ENCODE measurements at places on chromosomes 13 and 19. TPM values are rescaled to one million over a fixed set of nuclear protein-coding genes. Genes with fewer than 3 reads are reported as not detected.

DNA sequence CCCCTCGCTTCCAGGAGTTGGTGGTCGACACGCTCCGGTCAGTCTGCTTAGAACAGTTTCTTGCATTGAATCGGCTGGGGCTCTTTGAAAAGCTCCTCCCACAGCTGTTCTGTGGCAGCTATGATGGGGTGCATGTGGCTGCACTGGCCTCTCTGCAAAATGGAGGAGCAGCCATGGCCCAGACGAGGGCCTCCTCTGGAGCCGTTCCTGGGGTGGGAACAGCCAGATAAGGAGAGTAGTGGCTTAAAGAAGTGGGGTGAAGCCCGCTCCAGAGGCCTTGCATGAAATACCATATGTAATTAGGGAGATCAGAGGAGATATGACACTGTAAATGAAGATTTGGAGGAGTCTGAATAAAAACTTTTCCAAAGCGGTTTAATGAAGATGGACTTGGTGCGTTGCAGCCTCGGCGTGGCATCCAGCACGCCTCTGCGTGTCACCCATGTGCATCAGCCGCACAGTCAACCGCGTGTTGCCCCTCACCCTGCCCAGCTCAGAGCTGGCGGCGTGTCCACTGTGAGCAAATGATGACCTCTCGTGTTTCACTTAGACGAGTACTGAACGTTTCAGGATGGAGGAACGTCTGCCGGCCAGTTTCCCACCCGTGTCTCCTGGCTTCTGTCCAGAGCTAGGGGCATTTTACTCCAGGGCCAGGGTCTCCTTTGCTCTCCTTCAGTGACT is 199.2 kb downstream of the TEX29 start:
- no peaks in the 10 kb centered on the region for H3K27me3 ChIP-seq
- no peak overlapping the region for H3K27ac ChIP-seq
- H3K4me1 ChIP-seq = no peaks in the 10 kb centered on the region
- H3K4me3 ChIP-seq = no peak overlapping the region
- DNase-seq = no peak

- DNase-seq = no peak
- no peaks in the 10 kb centered on the region for H3K27me3 ChIP-seq
- no peaks in the 10 kb centered on the region for H3K36me3 ChIP-seq
- no peak overlapping the region for H3K4me3 ChIP-seq
Observed at GRCh38 chr13:32468502-32469142, 40.7 kb upstream of the N4BP2L1 start.

DNA sequence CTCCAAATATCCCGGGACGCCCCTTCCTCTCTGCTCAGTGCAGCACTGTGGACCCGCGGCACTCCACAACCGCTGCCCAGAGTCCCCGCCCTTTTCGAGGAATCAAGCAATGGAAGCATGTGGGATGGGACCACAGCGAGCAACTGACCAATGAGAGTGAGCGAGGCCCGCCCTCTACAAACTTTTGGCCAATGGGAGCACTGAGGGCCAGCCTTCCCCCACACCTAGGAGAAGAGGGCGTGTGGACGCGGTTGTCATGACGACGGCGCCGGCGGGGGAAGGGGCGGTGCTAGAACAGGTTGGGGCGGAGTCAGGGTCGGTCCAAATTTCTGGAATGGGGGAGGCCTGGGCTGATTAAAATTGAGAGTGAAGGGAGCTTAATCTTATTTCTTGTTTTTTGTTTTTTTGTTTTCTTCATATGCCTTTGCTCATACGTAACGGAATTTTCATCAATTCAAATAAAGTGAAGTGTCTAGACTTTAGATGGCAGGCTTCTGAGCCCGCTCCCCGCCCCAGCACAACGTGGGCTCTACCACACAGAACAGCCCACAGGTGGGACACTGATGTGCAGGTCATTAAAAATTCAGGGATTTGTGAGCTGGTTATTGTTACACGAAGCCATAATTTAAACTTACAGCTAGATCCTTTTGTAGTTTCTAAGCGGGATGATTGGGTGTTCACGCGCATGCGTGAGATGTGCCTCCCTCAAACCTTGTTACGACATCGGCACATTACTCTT is at the start of gene DNAAF3:
Gene DNAAF3 (minus strand): TSS at position 84 of the 739 bp plus-strand sequence. CDS start 200 bp downstream, outside the sequence.
- H3K4me1 ChIP-seq = no peaks in the 10 kb centered on the region
- peaks cover 43% of the 10 kb centered on the region for H3K27me3 ChIP-seq
- peak; percentile 97 for DNase-seq
- no peak within 1 kb of the TSS for H3K4me3 ChIP-seq
- H3K27ac ChIP-seq = no peak within 1 kb of the TSS

GRCh38 chr13:87129602-87130300 is 541.4 kb upstream of the SLITRK5 start:
- no peak overlapping the region for H3K4me3 ChIP-seq
- H3K36me3 ChIP-seq = no peaks in the 10 kb centered on the region
- H3K27ac ChIP-seq = no peak overlapping the region
- no peak for DNase-seq
- H3K4me1 ChIP-seq = no peaks in the 10 kb centered on the region

DNA sequence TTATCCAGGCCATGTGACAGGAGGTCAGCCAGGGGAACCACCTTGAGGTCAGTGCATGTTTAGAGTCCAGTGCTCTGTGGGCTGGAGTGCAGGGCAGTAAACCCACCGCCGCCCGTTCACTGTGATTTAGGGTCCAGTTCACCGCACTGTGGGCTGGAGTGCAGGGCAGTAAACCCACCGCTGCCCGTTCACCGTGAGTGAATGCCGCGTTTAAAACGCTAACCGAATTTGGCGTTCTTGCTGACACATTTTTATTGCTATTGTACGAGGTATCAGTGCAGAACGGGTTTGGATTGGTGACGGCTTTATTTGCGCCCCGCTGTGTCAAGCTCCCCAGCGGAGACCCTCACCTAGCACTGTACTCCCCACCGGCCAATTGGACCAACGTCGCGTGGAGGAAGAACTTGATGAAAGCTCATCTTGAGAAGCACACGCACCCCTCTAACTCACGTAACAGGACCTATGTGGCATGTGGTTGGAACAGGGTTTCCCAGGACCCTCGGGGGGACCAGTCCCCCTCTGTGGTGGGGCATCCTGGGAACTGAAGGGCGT is 27.9 kb downstream of the C13orf46 start:
- no peaks in the 10 kb centered on the region for H3K27me3 ChIP-seq
- H3K4me3 ChIP-seq = no peak overlapping the region
- DNase-seq = no peak
- H3K27ac ChIP-seq = no peak overlapping the region

DNA sequence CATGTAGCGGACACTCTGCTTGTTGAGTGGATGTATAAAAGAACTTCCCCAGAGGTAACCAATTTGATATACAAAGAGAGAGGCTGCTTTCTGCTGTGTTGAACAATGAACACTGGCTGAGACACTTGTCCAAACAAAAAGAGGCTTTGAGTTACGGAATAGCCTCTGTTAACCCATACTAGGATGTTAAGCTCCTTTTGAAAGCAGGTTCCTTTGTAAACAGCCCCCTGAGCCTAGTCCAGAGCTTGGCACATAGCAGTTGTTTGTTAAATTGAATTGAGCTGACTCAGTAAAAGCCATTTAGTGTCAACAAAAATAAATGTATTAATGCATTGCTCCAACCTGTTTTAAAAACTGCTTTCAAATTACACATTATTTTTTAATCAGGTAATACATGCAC is 200.1 kb downstream of the MZT1 start:
- H3K4me3 ChIP-seq = no peak overlapping the region
- H3K27me3 ChIP-seq = peaks cover 4% of the 10 kb centered on the region
- no peak overlapping the region for H3K27ac ChIP-seq
- no peak for DNase-seq

GRCh38 chr19:6070720-6071485 is 39.4 kb downstream of the RFX2 start:
- no peaks in the 10 kb centered on the region for H3K27me3 ChIP-seq
- H3K4me3 ChIP-seq = no peak overlapping the region
- DNase-seq = no peak
- H3K27ac ChIP-seq = peak overlapping the region; percentile 52
- peaks cover 14% of the 10 kb centered on the region for H3K36me3 ChIP-seq

DNA sequence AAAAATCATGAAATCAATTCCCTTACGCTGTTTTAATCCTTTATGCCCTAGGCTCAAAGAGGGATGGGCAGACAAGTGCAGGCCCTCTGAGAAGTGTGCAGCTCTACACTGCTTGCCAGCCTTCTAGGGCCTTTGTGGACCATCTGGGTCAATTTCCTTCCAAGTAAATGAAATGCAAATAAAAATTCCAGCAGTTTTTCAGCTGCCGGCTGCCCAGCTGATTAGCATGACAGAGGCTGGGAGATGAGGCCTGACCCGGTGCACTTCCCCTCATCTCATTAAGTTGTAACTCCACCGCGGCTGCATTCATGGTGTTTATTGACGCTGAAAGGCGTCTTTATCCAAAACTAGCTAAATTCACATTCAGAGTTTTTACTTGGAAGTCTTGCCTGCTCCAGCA is 47.5 kb upstream of the GSX1 start:
- H3K4me3 ChIP-seq = no peak overlapping the region
- no peak overlapping the region for H3K27ac ChIP-seq
- no peaks in the 10 kb centered on the region for H3K4me1 ChIP-seq
- H3K27me3 ChIP-seq = no peaks in the 10 kb centered on the region
- no peak for DNase-seq

DNA sequence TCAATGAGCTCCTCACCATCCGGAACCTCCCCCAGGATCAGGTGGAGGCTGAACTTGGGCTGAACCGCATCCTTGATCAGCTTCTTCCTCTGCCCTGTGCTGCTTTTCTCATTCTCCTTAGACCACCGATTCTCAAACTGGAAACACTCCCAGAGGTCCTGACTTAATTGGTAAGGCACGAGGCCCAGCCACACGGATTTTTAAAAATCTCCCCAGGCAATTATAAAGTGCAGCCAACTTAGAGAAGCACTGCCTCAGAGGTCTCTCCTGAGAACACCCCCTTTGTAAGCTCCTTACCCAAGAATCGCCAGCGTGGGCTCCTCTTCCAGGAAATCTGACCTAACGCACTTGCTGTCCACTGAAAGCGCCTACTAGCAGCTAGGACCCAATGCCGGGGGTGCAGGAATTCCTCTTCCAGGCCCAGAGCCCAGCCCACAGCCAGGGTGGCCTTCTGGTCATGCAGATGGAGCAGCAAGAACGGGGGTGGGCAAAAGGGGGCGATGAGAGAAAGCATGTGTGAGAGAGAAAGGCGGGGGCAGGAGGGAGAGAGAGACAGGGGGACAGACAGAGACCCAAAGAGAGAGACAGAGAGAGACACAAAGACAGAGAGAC is 66.9 kb upstream of the CACNA1A start:
- no peaks in the 10 kb centered on the region for H3K36me3 ChIP-seq
- DNase-seq = no peak
- H3K27ac ChIP-seq = no peak overlapping the region
- H3K4me1 ChIP-seq = no peaks in the 10 kb centered on the region
- H3K27me3 ChIP-seq = no peaks in the 10 kb centered on the region
- H3K4me3 ChIP-seq = no peak overlapping the region

DNA sequence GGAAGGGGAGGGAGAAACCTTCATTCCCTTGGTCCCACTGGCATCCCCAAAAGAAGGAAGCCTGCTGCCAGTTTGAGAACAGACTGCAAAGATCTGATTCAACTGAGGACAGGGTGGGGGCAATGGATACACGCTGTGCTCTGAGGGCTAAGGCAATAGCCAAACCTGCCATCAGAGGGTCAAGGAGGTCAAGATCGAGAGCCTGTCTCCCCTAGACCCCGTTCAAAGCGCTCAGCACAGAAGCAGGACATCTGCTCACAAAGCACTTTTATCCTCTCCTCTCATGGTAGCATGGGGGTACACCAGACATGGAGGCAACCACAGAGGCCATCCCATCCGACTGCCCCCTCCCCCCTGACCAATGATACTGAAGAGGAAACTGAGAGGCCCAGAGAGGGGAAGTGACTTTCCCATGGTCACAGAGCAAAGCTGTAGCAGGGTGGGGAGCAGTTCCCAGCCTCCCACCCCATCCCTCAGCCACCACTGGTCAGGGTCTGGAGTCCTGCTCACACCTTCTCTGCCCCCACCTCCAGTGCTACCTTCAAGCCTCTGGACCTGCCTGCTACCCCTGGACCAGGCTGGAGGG is 11.1 kb downstream of the POU2F2 start:
- DNase-seq = no peak
- no peaks in the 10 kb centered on the region for H3K36me3 ChIP-seq
- H3K4me1 ChIP-seq = peaks cover 4% of the 10 kb centered on the region
- no peak overlapping the region for H3K4me3 ChIP-seq
- H3K27ac ChIP-seq = peak overlapping the region; percentile 4

GRCh38 chr19:40245506-40246128 is 19.1 kb upstream of the CCNP start:
- no peaks in the 10 kb centered on the region for H3K27me3 ChIP-seq
- H3K4me3 ChIP-seq = no peak overlapping the region
- no peak for DNase-seq
- no peak overlapping the region for H3K27ac ChIP-seq

GRCh38 chr13:51524829-51525566 is 59.3 kb upstream of the WDFY2 start:
- H3K27me3 ChIP-seq = no peaks in the 10 kb centered on the region
- no peak overlapping the region for H3K27ac ChIP-seq

The MYBPC2 gene
- 0.49 TPM for polyA plus RNA-seq

Measured in small intestine (tissue), 16 donors.